ENCODE measurements at places on chromosomes 6 and 20.
A peak's percentile ranks its signal among the peaks of the same experiment; 100 is the strongest.

DNA sequence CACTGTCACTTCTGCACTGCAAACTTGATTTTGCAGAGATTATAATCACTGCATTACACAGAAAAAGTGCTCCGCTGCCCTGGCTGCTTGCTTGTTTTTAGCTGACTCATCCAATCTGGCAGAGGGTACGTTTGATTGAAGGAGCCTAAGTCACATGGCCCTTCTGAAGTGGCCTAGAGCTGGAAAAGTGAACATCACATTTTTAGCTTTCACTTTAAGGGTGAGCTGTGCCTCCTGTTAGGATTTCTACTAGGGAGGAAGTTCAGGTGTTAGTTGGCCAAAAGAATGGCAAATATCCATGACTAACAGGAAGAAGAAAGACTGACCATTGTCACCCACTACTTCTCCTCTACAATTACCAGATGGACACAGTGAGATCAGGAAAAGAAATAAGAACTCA, 889.1 kb upstream of the MAP3K7 start:
- DNase-seq: peak; percentile 20

DNA sequence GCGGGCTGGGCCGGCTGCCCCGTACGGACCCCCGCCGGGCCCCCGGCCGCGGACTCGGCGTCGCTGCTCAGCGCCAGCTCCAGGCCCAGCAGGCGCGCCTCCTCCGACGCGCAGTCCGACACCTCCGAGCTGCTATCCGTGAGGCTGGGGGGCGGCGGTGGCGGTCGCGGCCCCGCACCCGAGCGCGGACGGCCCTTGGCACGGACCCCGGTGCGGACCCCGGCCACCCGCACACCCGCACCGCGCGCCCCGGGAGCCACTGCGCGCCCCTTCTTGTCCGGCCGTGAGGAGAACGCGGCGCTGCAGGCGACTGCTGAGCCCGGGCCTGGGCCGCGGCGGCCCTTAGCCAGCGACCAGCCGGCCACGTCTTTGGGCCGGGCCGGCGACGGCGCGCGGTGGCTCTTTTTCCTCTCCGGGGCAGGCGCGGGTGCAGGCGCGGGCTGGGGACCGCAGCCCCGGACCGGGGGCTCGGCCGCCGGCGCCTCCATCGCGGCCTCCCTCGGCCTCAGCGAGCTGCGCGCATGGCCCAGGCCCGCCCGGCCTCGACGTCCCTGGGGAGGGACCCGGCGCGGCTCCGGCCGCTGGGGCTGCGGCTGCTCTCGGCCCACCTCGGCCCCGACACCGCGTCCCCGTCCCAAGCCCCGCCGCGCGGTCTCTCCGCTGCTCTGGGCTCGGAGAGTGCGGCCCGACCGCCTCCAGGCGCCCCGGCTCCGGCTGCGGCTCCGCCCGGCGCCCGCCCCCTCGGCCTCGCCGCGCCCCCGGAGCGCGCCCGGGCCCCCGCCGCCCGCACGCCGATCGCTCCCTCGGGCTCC, 12.9 kb upstream of the TLDC2 start:
- DNase-seq: no peak

DNA sequence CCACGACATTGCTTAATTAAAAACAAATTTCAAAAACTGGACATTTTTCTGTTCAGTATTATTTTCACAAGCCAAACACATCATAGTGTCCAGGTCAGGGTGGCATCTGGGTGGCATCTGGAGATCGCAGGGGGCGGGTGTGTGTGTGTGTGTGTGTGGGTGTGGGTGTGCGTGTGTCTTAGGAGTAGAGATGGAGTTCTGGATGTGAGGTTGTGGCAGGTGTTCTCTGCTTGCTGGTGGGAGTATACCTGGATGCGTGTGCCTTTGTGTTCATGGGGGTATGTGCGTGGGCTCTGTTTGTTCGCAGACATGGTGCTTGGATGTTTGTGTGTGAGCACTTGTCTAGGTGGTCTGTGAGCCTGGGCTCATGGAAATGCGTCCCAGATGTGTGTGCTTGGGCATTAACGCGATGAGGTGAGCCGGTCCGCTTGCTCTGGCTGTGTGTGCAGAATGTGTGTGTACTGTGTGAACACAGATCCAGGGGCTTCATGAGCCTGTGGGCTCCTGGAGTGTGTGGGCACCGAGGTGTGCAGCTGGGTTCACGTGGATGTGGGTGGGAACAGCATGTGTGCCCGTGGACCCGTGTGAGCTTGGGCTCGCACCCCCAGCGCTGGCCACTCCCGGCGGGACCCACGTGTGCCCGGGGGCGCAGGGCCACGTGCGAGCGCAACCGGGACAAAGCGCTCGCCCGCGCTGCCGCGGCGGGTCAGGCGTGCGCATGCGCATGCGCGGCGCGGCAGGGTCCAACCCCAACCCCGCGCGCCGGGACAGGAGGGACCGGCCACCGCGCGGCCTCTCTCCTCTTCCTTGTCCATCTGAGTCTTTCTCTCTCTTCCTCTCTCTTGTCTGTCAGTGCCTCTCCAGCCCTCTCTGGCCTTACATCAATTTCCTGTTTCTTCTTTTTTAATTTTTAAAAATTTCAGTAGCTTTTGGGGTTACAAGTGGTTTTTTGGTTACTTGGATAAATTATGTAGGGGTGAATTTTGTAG, 60.4 kb downstream of the SRC start:
- DNase-seq: peak; percentile 38

DNA sequence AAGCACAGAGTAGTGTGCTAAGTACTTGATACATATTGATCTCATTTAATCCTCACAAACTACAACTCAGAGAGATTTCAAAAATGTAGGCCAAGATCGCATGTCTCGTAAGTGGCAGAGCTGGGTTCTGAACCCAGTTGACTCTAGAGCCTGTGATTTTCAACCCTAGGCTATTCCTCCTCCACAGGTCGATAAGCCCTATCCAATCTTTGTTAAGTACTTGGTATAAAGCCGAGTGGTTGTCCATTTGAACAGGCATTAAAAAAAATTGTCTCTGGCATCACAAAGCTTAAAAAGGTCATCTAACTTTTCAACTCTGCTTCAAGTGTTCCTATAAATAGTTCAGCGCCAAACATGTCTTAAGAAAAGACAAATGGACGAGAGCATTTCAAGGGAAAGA, 37.4 kb downstream of the LYRM4 start:
- no peak for DNase-seq

- DNase-seq: peak; percentile 45
Observed at GRCh38 chr6:105191351-105191750, 11.5 kb upstream of the POPDC3 start.

DNA sequence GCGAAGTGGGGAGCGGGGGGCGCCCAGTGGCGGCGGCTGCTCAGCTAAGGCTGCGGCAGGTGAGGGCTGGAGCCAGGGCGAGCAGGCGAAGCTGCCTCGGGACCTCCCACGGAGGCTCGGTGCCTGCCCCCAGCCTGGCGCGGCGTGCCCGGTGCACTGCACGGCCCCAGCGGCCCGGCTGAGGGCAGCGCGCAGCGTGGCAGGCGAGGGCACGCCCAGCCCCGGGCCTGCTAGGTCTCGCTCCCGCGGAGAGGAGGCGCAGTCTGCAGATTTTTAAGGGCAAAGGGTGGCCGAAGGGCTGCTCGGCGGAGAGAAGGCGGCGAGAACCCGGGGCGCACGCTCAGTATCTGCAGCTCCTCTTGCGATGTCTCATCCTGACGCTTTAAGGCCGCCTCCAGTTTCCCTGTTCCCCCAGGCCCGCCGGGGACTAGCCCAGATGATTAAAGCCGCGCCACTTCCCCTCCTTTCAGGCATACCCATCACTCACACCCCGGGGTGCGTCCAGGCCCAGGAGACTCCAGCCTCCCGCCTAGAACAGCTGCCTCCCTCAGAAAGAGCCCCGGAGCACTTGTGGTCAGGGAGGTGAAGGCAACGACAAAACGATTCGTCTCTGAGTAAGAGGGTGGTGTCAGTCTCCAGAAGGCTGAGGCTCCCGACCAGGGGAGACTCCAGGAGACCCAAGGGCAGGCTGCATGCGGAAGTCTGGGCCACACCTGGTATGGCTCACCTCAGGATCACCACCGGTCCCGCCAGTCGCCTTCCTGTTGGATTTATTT, at the start of gene FERMT1:
TSS of gene FERMT1 (minus strand) at position 158 of the 776 bp plus-strand sequence. CDS start 3,476 bp downstream, outside the sequence.
- DNase-seq: peak; percentile 53

GRCh38 chr20:7657569-7657968, 282.7 kb downstream of the HAO1 start:
- DNase-seq: no peak

GRCh38 chr20:1964061-1964460, 29.8 kb downstream of the PDYN start:
- no peak for DNase-seq

- no peak for DNase-seq
Observed at GRCh38 chr6:167077241-167077932, 45.5 kb upstream of the CCR6 start.

- peak; percentile 21 for DNase-seq
Observed at GRCh38 chr6:42555477-42556457, 8.1 kb upstream of the UBR2 start.

DNA sequence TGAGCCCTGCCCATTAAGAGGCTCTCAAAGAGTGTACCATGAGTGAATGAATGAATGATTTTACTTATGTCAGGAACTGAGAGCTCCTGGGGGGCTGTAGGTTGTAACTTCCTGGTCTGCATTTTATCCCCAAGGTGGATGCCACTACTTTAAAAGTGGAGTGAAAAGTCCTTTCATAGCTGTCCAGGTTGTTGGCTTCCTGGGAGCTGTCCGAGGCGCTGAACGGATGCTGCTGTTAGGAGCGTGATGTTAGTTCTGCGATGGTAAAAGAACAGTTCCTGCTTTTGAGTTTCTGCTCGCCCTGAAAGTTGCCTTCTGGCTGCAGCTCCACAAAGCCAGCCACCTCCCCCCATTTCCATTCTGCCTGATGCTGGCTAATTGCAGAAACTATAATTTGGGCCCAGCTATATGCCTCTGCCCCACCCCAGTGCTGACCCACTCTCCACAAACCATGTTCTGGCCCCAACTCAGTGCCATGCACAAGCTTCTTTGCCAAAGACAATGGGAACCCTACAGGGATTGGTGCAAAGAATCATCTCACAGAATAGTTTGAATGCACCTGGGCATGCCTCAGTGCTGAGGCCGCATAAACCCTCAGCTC, 330.9 kb upstream of the CDH4 start:
- no peak for DNase-seq

DNA sequence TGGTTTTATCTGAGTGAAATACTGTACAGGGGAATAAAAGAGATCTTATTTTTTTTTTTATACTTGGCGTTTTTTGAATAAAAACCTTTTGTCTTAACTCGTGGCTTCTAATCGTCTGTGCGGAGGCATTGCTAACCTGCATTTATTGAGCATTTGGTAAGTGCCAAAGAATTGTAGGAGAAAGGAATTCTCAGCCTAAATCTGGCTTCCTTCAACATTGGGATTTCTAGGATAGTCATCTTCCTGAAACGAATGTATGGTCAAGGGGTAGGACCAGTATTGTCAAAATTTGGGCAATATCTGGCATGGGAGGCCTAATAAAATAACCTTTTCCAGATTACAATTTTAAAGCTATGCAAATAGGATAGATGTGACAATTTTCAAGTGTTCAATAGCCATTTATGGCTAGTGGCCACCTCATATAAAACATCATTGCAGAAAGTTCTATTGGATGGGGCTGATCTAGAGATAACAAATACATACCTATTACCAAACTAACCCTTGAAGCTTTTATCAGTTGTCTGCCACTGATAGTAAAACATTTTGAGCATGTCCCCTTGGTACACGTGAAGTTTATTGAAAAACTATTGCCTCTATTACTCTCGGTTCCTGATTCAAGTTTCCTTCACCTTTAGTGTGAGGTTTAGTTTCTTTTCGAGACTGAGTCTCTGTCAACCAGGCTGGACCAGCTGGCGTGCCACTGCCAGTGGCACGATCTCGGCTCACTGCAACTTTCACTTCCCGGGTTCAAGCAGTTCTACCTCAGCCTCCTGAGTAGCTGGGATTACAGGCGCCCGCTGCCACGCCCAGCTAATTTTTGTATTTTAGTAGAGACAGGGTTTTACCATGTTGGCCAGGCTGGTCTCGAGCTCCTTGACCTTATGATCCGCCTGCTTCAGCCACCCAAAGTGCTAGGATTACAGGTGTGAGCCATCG, 5.6 kb downstream of the PIM1 start:
- no peak for DNase-seq

DNA sequence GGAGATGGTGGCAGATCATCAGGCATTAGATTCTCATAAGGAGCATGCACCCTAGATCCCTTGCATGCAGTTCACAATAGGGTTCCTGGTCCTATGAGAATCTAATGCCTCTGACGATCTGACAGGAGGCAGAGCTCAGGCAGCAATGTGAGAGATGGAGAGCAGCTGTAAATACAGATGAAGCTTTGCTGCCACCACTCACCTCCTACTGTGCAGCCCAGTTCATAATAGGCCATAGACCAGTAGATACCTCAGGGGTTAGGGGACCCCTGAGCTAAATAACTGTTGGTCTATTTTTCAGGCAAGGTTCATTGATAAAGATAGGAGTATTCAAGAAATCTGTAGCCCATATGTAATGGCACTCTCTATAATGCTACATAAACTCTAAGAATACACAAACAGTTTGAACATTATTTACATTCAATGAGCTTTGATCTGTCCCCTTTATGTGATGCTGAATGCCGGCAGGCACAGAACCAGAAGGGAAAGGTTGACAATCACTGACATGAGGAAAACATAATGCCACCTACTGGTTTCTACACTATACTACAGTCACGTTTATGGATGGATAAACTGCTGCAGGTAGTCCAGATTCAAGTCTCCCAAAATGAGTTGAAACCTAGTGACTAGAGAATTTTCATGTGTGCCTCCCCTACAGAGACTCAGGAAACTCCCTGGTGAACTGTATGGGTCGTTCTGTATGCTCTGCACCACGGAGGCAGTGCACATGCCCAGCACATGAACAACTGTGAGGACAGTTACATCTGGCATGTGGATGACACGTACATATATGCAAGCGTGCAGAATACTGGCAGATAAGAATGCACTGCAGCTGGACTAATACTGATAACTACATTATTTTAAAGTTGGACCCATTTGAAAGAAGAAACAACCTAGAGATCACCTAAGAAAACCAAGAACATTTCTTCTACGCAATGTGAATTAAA, 72.0 kb downstream of the DST start:
- DNase-seq: peak; percentile 29

DNA sequence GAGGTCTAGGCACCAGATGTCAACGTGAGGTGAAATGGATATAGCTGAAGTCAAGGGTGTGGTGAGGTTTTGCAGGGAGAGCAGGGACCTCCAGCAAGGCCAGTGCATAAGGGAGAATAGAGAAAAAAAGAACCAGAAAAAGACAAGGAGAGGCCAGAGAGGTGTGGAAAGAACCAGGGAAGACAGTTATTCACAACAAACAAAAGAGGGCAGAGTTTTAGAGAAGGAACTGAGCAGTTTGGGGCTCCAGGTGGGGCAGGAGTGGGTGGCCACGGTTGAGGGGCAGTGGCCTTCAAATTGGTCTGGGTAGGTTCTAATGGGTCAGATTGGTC, 11.6 kb upstream of the NQO2 start:
- DNase-seq: no peak
